ENCODE measurements at places on chromosomes 7 and 10.
A peak's percentile ranks its signal among the peaks of the same experiment; 100 is the strongest.

DNA sequence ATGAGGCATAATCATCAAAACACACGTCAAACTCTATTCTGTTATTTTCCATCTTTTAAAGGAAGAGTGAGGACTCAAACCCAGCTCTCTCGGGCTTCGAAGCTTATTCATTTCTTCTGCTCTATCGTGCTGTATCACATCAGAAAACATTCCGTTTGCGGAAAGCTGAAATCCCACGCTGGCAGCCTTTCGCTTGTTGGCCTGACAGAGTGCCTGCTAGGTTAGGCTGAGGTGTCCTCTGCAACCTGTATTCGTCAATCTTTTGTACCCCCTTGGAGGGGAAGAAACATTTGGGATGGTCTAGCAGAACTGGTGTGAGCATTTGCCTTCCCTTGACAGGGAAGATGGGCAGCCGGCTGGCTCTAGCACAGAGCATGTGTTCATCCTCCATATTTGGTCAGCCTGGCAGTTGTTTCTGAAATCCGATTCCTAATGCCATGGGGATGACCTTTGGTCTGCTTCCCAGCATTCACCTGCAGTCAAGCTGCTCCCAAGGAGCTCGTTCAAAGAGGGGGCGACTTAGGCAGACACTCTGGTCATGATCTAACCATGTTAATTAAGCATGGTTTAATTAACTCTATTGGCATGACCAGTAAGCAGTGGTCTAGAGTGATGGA lies 55.2 kb downstream of the TACC2 start:
- DNase-seq, result no peak
- H3K27me3 ChIP-seq, result no peaks in the 10 kb centered on the region
- no peak overlapping the region for H3K27ac ChIP-seq
- peaks cover 15% of the 10 kb centered on the region for H3K4me1 ChIP-seq
- peak overlapping the region; percentile 5 for H3K4me3 ChIP-seq
- H3K36me3 ChIP-seq, result no peaks in the 10 kb centered on the region

DNA sequence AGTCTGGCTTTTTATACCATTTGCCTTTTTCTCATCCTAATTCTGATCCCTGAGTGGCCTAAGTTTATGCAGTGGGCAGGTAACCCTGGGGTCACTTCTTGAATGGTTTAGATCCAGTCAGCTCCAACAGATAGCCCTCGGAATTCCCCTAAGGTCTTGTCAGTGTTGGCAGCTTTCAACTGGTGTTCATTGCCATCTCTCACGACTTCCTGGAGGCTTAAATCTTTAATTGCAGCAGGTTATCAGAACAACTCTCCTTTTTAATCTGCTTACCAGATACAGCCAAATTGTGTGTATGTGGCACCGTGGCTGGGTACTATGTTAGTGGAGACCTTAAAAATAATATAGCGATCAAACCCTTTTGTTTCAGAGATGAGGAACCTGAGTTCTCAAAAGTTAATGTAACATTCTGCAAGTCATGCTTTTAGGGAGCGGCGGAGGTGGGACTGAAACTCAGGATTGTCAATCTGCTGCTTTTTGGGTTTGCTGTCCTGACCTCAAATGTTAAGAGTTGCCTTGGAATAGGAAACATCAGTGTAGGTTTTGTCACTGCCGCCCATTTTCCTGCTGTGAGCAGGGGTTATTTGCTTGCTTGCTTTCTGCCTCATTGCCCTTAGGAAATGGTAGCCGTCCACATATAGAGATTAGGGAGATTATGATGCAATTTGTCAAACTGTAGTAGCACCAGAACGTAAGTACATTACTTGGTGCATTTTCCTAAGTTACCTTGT lies 818 bp downstream of the DLD start:
- peak overlapping the region; percentile 53 for H3K27ac ChIP-seq
- H3K4me3 ChIP-seq, result peak overlapping the region; percentile 77
- no peaks in the 10 kb centered on the region for H3K27me3 ChIP-seq
- H3K4me1 ChIP-seq, result peaks cover 4% of the 10 kb centered on the region
- peaks cover 13% of the 10 kb centered on the region for H3K36me3 ChIP-seq

- DNase-seq, result no peak
- no peak overlapping the region for H3K27ac ChIP-seq
- peaks cover 40% of the 10 kb centered on the region for H3K4me1 ChIP-seq
- H3K27me3 ChIP-seq, result no peaks in the 10 kb centered on the region
- no peak overlapping the region for H3K4me3 ChIP-seq
- H3K36me3 ChIP-seq, result peaks cover 72% of the 10 kb centered on the region
Measured at GRCh38 chr10:112986544-112987190, 36.6 kb downstream of the TCF7L2 start.

GRCh38 chr10:131050162-131050766 lies 261.3 kb downstream of the TCERG1L start:
- H3K27me3 ChIP-seq, result no peaks in the 10 kb centered on the region
- H3K36me3 ChIP-seq, result no peaks in the 10 kb centered on the region
- no peaks in the 10 kb centered on the region for H3K4me1 ChIP-seq
- H3K27ac ChIP-seq, result no peak overlapping the region

All from HCT116 (cell line).